Naive B cell (primary cell): ENCODE measurements at places on chromosomes 4 and X. TPM values are rescaled to one million over a fixed set of nuclear protein-coding genes. Genes with fewer than 3 reads are reported as not detected.

DNA sequence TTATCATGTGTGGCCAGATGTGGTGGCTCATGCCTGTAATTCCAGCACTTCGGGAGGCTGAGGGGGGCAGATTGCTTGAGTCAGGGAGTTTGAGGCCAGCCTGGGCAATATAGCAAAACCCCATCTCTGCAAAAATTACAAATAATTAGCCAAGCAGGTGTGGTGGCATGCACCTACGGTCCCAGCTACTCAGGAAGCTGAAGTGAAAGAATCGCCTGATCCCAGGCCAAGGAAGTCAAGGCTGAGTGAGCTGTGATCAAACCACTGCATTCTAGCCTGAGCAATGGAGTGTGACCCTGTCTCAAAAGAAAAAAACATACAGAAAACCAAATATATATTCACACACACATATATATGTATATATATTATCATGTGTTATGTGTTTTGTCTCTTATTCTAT lies 15.0 kb downstream of the APELA start:
- no peaks in the 10 kb centered on the region for H3K4me1 ChIP-seq
- no peak for DNase-seq
- H3K36me3 ChIP-seq: no peaks in the 10 kb centered on the region

DNA sequence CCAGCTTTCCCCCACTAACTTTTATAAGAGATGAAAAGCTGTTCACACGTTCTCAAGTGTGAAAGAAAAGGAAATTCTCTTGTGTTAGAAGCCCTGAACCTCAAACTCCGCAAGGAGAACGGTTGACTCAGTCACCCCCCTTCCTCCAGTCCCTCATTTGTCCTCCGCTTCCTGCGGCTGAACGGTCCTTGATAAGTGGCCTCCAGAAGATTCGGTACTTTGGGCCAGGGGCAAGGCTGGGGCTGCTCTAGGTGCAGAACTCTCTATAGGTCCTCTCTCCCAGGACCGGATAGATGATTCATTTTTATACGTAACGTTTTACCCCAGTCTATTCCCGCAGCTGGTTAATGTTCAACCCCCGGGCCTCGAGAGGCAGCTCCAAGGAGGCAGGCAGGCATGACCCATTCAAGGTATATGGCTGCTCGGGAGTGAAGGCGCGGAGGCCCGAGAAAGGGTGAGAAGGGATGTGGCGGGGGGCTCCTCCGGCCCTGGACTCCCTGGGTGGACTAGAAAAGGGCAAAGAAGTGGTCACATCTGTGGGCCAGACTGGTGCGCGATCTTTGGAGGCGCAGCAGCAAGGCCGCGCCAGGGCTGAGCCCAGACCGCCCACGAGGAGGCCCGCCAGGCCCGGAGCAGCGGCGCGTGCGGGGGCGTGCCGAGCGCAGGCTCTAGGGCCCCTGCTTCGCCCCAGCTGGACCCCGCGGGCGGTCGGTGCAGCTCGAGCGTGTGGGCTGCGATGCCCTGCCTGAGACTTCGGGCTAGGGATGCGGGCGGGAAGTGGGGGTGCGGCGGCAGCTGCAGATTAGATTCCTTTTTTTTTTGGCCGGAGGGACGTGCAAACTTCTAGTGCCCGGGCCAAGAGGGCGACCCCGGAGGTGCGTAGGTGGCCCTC lies 11.7 kb downstream of the PITX2 start:
- H3K27ac ChIP-seq: no peak overlapping the region
- H3K4me1 ChIP-seq: no peaks in the 10 kb centered on the region
- no peak for DNase-seq
- no peak overlapping the region for H3K4me3 ChIP-seq

DNA sequence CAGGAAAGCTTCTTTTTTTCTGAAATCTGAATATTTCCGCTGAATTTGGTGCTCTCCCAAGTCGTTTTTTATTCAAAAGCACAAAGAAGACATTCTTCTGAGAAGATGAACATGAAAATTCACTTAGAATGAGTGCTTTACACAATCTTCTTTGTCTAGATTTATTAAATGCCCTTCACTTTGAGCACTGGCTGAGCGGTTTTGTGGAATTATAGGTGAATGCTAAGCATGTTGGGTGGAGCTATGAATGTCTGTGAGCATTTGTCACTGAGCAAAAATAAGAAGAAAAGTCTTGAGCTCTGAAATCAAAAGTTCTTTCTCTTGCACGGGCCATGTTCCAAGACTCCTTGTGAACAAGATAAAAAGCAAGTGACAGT lies 13.1 kb downstream of the GASK1B start:
- no peak for DNase-seq
- no peaks in the 10 kb centered on the region for H3K36me3 ChIP-seq
- H3K27ac ChIP-seq: no peak overlapping the region
- peaks cover 16% of the 10 kb centered on the region for H3K27me3 ChIP-seq

Gene HPSE
- polyA plus RNA-seq: 2.8 TPM

DNA sequence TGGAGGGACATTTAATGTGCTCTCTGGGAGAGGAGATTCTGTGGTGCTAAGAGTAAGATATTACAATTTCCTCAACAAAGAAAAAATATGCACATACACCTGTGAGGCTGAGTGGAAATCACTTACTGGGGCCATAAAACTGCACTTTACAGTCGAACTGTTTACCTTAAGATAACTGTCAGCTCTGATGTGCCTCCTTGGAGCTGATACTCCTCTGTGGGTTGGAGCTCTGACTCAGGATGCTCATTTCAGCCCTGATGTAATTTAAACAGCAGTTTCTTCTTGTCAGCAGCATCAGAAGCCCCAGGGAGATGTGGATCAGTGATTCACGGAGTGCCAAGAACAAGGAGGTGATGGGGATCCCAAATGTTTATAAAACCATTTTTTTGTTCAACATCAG lies 241.9 kb upstream of the SFRP2 start:
- H3K27me3 ChIP-seq: peaks cover 12% of the 10 kb centered on the region
- no peak for DNase-seq
- H3K4me3 ChIP-seq: no peak overlapping the region
- H3K27ac ChIP-seq: no peak overlapping the region
